ENCODE measurements at places on chromosomes 2 and 18.

- DNase-seq: no peak
These were observed 239.3 kb downstream of the PRKCE start for GRCh38 chr2:45890819-45891218.

DNA sequence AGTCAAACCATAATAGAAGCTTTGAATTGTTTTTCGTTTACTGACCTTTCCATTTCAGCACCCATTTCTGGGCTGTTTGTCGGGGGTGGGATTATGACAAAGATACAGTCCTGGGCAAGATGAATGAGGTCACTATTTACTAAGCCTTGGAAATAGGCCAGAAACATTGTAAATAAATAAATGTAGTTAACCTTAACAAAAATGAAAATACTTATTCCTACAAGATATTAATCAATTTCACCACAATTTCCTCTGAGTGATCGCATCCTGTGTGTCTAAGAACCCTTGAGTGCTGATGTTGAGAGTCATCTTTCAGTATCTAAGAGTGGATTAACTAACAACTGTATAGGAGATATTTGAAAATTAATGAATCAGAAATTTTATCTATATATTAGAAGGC lies 14.0 kb downstream of the ITGA4 start:
- DNase-seq: no peak

- no peak for DNase-seq
These were observed 74.8 kb upstream of the SOX11 start for GRCh38 chr2:5617358-5617757.

DNA sequence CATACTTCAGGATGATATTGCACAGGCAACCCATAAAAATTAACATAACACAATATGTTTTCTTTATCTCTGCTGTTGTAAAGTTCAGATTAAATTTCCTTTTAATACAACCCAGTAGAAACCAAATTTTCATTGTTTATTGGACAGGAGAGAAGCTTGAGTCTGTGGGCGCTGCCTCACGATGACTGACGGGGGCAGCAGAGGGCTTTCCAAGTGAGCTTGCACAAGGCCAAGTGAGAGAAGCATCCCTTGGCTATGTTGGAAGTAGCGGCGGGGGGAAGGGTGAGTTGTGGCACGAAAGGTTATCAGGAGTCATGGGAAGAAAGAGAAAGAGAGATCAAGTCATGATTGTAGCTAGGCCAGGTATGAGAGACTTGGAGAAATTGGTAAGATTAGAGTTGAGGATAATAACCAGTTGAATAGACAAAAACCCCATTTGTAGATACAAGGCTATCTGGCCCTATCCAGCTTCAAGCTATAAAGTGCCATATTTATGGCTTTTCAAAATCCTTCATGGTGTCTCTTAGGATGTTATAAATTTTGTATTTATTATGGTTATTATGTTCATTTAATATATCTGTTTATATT lies 413.7 kb upstream of the FAM98A start:
- no peak for DNase-seq
